Activated gamma-delta T cell treated with anti-CD3 and anti-CD28 coated beads, Interleukin-2, amount 50 U/mL, for 16 hours (primary cell): ENCODE measurements at places on chromosomes 1 and 21.

DNA sequence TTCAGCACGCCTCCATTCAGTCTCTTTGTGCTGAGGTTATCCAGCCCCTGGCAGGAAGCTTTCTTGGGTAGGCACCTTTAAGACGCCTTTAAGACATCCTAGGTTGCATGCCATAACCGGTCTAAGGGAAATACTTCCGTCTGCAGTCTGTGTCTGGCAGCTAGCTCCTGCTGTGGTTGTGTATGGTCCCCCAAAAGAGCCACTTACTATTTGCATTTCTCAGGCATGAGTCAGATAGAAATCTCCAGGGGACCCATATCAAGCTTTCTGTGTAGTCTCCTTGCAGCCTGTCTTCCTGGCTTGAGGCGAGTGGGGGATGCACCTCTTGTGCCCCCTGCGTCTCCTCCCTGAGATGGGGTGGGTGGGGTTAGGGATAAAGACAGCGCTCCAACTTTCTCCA lies 10.0 kb upstream of the RYR2 start:
- no peak for DNase-seq

GRCh38 chr1:27915082-27915575 lies 19.7 kb upstream of the SMPDL3B start:
- no peak for DNase-seq

DNA sequence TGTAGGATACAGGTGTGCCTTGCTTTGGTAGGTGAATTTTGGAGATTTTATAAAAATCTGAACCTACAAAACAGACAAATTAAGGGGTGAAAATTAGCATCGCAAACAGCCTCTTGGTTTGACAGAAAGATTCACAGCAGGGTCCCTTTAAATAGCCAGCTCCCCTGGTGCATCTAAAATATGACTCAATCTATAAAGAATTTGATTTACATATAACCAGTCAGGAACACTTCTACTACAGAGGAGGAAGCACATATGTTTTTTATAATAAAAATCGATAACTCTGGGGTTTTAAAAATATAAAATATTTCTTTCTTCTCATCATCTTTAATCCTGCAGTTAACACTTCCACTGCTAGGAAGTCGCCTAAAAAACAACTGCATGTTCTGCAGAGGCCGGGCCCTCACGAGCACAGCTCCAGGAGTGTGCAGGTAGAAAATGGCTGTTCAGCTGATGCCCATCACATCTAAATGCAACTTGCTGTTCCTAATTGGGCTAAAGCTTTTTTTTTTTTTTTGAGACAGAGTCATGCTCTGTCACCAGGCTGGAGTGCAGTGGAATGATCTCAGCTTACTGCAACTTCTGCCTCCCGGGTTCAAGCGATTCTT lies 203.4 kb downstream of the HS2ST1 start:
- no peak for DNase-seq

DNA sequence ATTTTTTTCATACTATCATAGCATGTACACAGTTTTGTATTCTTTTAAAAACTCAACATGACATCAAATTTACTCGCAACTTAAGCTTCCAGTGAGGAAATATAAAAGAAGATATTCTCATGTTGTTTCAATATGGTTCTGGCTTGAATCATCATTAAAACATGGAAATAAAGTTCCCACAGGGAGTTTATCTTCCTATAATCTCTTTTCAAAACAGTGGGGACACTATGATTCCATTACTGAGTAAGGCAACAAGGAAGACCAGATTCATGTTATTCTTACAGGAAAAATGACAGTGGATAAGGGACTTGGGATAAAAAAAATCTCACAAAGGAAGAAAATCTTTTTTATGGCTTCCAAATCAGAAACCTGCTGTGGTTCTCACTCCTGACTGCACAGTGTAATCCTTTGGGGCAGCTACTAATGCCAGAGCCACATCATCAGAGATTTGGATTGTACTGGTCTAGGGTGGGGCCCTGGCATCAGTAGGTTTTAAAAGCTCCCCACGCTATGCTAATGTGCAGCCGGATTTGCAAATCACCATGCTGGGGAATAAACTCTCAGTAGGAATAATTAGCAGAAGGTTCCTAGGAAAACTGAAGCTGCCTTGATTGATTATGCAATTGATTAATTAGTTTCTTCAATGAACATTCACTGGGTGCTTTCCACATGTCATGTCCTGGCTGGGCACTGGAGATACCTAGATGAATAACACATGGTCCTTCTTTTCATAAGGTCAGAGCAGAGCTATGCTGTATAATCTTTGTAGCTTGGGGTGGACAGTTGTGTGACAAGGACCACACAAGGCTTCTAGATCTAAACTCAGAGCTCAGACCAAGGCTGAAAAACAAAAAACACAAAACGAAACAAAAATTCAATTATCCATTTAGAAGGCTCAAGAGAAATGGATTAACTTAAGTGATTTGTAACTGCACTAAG lies 71.1 kb upstream of the C8B start:
- no peak for DNase-seq

- DNase-seq, result no peak
These were observed 148.1 kb downstream of the FGGY start for GRCh38 chr1:59445040-59445439.

DNA sequence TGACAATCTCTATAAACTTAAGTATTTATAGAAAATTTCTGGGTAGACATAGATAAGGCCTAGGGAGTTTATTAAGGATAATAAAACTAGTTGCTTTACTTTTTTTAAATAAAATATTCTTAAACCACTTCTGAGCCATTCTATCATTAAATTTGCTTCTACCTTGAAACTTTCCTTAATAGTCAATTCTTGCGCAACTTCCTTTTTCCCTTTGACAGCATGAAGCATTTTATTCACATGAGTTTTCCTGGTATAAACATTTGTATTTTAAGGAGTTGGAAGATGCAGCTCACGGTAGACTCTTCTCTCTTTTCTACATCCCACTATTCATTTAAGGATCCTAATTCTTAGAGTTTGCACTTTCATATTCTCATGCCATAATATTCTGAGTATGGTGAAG lies 75.8 kb upstream of the DPH5 start:
- DNase-seq, result no peak

DNA sequence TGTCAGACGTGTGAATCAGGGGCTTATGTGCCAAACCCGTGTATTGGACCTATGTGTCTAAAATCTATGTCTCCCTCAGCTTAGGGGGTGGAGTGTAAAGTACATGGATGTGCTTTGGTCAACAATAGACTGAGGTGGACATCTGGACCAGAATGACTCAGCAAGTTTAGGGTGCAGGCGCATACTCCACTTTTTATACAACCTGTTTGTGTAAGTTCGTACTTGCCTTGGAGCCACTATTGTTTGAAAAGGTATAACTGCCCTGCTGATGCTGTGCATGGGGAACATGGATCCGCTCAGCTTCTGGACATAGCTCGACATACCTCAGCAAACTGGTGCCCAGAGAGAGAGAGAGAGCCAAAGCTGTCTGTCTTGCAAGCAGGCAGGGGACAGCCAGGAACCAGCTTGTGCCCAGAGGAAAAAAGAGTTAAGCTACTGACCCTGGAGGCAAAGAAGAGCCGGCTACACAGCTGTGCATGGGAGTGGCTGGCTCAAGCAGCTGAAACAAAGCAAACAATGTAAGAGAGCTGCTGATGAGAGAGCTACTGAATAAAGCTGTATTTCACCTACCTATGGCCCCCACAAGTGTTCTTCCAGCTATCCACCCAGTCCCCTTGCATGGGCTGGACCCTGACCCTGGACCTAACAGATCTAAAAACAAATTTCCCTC lies 41.2 kb downstream of the GJA5 start:
- DNase-seq, result no peak

DNA sequence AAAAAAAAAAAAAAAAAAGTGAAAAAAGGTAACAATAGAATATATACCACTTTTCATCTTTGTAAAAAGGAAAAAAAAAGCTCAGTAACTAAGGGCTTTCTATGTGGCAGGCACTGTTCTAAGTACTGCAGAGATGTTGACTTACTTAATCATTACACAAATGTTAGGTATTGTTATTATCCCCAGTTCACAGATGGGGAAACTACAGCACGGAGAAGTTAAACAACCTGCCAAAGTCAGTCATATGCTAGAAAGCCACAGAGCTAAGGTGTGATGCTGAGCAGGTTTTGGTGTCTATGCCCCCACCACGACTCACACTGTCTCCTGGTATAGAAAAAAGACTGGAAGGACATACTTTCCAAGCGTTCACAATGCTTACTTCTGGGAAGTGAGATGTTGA lies 6.6 kb upstream of the PNRC2 start:
- DNase-seq, result no peak

- no peak for DNase-seq
These were observed 2.0 kb downstream of the KDM4A start for GRCh38 chr1:43651902-43652301.
